ENCODE measurements at places on chromosomes 11 and 22.
A peak's percentile ranks its signal among the peaks of the same experiment; 100 is the strongest.

GRCh38 chr11:86949995-86950660 lies 5.1 kb downstream of the FZD4 start:
- DNase-seq, result no peak

GRCh38 chr22:48578138-48579042 lies 1249.3 kb downstream of the BRD1 start:
- DNase-seq, result no peak

DNA sequence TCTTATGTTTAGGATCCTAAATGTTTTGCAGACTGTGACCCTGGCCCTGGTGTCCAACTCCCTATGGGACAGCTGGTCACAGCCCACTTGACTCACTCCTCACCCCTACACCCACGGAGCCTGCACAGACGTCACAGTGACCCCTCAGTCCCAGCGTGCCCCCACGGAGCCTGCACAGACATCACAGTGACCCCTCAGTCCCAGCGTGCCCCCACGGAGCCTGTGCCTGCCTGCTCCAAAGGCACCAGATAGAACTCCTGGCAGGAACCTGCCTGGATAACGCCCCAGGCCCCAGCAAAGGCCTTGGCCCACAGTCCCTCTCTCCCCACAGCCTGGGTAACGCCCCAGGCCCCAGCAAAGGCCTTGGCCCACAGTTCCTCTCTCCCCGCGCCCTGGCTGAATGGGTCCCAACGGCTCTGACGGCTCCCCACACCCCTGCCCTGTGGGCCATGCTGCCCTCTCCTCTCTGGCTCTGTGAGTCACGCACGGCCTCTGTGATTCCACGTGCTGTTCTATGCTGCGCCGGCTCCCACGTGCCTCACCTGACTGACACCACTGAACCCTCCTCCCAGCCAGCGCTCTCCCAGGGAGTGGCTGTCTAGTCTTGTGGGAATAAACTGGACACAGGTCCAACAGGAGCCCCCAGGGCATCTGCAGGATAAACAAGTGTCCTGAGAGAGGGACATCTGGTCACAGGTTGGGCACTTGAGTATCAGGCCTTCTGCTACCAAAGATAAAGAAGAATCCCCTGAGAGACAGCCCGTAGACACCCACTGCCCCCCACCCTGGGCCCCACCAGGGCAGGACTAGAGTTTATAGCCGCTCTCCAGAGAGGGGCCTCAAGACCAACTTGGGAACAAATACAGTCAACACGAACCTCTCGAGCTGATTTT lies 250.3 kb downstream of the BRD1 start:
- DNase-seq, result peak; percentile 4

- no peak for DNase-seq
These were observed 5.5 kb upstream of the FAM111A start for GRCh38 chr11:59137190-59137589.

- no peak for DNase-seq
These were observed 862 bp upstream of the PDXP start for GRCh38 chr22:37657590-37658132.

GRCh38 chr11:132301900-132302299 lies 931.5 kb downstream of the NTM start:
- DNase-seq, result no peak

DNA sequence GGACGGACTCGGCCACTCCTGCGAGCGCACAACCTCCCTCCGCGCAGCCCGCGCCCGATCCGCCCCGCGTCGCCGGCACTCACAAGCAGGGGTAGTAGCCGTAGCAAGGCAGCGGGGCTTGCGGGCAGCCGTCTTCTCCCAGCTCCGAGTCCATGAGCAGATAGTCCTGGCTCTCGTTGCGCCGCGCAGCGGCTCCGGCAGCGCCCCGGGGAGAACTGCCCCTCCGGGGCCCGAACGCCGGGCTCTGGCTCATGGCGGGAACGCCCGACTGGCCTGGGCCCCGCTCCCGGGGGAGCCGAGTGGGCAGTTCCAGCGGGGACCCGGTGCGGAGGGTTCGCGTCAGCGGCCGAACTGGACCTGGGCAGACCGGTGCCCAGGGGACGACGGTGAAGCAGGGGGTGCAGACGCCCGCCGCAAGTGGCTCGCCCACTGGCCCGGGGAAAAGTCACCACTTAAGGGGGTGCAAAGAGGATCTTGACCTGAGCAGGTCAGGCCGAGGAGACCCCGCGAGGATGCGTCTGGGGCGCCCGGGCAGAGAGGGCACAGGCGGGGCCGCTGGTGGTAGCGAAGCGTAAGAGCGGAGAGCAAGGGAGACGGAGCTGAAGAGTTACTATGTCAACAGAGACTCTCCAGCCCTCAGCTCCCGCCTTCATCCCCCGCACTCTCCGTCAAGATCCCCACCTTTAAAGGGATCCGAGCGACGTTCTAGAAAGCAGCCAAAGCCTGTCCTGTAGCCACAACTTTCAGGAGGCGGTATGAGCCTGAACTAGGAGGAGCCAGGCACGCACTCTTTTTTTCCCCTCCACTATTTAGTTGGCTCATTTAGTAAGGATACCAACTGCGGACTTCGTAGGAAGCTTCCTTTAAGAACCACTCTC lies at the start of gene TRPC6:
Gene TRPC6, minus strand, starts transcription at position 757 of the 878 bp plus-strand sequence. Its CDS starts 504 bp downstream, at position 253.
- peak; percentile 11 for DNase-seq

DNA sequence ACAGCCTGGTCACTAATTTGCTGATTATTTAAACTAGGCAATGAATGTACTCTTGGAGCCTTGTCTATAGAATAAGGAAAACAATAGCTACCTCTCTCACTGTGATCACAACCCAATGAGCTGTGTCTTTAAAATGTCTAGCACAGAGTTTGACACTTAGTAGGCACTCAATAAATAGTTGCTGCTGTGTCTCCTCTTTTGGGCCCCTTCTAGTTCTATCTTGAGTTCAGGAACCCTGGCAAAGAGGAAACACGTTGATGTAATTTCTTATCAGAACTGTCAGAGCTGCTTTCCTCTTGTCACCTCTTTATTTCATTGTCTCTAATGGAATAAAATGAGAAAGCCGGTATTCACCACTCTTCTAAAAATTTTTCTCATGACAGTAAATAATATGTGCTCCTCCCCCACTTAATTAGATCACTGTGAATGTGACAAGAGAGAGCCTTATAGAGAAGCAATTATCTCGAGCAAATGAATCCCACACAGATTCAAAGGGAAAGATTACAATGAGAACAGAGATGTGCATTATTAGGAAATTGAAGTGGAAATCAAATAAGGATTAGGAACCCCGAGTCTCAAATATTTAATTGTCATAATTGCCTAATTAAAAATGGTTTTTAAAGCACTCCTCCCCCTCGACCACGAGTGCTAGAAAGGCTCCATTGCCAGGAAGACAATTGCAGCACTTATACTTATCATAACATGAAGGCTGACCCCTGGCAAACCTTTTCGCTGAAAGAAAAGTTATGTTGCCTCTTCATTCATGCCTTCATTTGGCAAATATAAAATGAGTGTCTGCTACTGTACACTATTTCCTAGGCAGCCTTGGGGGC lies 175.0 kb upstream of the BDNF start:
- no peak for DNase-seq

DNA sequence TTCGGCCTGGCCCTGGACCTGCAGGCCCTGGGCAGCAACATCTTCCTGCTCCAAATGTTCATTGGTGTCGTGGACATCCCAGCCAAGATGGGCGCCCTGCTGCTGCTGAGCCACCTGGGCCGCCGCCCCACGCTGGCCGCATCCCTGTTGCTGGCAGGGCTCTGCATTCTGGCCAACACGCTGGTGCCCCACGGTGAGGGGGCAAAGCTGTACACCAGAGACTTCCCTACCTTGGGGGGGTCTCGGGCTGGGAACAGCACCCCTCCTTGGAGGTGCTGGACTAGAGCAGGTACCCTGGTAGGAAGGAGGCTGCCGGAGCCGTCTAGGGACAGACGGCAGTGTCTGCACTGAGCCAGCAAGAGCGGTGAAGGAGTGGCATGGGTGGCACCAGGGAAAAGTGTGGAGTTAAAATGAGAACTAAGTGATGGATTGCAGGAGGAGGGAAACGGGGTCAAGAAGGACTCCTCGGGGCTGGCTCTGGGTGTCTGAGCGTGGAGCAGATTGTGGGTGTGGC lies 8.7 kb downstream of the SLC22A12 start:
- DNase-seq, result no peak
